Cardiac fibroblast (primary cell): ENCODE measurements at places on chromosomes 3 and 15.
A peak's percentile ranks its signal among the peaks of the same experiment; 100 is the strongest.

DNA sequence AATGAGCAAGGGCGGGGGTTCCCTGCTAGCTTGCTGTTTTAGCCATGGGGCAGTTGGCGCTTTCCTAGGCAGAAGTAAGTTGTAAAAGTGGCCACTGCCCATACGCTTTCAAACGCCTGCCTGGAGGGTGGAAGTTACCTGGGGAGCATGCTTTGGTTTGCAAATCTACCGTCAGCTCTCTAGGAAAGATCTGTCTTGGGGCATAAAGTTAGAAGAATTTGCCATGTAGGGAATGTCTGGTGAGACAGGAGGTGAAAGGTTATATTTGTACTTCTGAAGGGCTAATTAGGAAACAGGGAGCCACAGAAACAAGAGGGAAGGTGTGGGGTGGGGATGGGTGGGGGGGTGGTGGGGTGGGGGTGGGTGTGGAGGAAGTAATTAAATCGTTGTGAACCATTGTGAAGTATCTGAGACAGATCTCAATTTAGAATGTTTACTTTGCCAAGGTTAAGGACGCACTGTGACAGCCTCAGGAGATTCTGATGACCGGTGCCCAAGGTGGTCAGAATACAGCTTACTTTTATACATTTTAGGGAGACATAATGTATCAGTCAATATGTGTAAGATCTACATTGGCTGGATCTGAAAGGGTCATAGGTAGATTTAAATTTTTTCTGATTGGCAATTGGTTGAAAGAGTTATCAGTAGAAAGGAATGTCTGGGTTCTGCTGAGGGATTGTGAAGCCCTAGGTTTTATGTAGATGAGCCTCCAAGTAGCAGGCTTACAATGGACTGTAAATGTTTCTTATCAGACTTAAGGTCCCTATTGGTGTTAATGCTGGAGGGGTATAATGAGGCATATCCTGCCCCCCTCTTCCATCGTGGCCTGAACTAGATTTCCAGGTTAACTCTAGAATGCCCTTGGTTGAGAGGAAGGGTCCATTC, 62.0 kb upstream of the GCNT3 start:
- DNase-seq = no peak

GRCh38 chr15:36644191-36644896, 64.9 kb downstream of the CDIN1 start:
- no peak for DNase-seq

DNA sequence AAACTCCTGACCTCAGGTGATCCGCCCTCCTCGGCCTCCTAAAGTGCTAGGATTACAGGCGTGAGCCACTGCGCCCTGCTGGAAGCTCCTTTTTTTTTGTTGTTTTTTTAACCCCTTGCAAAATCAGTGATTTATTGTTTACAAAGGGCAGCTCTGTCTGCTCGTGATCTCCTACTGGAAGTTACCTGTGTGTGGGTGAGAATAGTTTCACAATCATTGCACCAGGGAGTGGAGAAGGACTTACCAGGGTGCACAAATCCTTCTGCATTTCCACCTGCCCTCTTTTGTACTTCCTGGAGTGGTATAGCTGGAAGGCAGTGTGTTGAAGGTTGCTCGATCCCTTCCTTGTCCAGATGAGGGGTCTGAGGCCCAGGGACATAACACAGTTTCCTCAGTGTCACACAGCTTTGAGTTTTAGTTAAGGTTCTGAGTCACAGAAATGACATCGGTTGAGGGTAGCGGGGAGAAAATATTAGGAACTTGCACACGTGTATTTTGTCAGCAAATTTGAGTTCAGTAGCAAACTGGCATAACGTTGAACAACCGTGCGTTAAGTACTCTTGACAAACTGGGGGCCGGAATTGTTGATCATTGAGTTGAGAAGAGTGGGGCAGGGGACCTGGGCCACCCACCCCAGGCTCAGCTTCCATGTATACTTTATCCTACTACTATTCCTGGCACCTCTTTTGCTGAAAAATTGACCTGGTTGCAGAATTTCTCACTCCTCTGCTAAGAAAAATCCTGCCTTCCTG, 11.3 kb upstream of the TRAK1 start:
- no peak for DNase-seq

GRCh38 chr15:39868396-39868795, 51.7 kb downstream of the GPR176 start:
- no peak for DNase-seq

DNA sequence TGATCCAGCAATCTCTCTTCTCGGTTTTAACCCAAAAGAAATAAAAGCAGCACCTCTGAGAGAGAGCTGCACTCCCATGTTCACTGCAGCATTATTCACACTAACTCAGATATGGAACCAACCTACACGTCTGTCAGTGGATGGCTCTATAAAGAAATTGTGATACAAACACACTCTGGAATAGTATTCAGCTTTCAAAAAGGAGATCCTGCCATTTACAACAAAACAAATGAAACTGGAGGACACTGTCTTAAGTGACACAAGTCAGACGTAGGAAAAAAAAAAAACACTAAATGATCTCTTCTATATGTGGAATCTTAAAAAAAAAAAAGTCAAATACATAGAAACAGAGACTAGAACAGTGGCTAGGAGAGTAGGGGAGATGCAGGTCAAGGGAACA, 9.2 kb downstream of the HERC1 start:
- no peak for DNase-seq

GRCh38 chr15:58548308-58549012, 116.7 kb downstream of the LIPC start:
- DNase-seq = no peak

DNA sequence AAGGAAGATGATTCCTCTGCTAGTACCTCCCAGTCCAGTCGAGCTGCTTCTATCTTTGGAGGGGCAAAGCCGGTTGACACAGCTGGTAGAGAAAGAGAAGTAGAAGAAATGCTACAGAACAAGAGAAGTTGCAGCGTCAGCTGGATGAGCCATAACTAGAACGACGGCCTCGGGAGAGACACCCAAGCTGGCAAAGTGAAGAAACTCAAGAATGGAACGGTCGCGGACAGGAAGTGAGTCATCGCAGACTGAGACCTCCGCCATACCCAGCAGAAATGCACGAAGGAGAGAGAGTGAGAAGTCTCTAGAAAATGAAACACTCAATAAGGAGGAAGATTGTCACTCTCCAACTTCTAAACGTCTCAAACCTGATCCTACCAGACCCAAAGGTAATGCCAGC, 19.0 kb upstream of the PARP14 start:
- DNase-seq = no peak

DNA sequence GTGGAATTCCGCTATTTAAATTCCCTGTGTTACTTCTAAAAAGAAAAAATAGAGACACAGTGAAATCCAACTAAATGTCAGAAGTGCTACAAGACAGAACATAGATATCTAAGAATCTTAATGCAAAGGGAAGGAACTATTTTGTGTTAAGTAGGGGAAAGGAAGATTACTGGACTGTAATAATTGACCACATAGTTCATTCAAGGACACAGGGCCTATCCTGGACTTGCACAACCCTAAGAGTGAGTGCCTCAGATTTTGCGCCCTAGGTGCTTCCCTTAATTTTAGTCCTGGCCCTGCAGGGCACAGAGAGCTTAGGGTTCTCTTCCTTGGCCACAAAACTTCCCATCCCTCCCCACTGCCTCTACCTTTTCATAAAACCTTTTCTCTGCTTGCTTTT, 3.5 kb upstream of the IL20RB start:
- DNase-seq = peak; percentile 58

GRCh38 chr15:40290545-40290917, 7.7 kb upstream of the ANKRD63 start:
- peak; percentile 17 for DNase-seq

DNA sequence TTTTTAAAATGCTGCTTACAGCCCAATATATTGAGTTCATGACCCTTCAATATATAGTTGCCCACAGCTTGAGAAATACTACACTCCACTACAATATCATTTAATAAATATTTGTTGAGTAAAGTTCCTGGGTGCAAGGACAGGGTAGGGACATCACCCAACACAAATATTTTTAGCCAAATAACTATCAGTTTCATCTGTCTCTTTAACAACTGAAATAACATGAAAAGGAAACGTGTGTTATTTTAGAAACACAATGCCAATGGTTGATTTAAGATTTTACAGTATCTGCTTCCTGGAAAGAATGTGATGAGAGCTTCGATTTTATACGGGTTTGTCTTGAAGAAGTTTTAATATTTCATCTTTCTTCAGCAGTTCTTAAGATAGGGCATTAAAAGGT, 67.7 kb upstream of the CDV3 start:
- DNase-seq = no peak

DNA sequence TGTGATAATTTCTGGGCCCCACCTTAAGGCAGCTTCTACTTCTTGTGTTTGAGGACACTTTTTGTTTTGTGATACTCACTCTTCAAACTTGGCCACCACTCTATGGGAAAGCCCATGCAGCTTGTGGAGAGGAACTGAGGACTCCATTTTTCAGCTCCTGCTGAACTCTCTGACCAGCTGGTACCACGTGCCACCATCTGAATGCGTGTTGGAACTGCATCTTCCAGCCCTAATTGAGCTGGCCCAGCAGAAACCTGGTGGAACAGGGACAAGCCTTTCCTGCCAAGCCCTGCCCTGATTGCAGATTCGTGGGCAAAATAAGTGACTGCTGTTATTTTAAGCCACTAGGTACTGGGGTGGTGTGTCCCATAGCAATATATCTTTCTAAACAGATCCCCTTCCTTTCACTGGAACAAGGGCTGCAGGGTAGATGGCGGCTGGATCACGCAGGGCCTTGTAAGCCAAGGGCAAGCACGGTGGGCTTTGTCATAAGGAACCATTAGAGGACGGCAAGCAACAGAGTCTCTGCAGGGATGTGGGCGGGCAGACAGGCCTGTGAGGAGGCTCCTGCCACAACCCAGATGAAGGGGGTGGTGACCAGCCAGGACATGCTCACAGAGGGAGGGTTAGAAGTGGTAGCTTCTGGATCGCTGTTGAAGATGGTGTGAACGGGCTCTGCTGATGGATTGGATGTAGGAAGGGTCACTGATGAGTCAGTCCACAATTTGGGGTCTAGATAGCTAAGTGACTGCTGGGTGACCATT, 9.5 kb downstream of the H1-8 start:
- no peak for DNase-seq

- DNase-seq = peak; percentile 99
These were observed 63.7 kb upstream of the ULK4 start for GRCh38 chr3:42025370-42026138.

DNA sequence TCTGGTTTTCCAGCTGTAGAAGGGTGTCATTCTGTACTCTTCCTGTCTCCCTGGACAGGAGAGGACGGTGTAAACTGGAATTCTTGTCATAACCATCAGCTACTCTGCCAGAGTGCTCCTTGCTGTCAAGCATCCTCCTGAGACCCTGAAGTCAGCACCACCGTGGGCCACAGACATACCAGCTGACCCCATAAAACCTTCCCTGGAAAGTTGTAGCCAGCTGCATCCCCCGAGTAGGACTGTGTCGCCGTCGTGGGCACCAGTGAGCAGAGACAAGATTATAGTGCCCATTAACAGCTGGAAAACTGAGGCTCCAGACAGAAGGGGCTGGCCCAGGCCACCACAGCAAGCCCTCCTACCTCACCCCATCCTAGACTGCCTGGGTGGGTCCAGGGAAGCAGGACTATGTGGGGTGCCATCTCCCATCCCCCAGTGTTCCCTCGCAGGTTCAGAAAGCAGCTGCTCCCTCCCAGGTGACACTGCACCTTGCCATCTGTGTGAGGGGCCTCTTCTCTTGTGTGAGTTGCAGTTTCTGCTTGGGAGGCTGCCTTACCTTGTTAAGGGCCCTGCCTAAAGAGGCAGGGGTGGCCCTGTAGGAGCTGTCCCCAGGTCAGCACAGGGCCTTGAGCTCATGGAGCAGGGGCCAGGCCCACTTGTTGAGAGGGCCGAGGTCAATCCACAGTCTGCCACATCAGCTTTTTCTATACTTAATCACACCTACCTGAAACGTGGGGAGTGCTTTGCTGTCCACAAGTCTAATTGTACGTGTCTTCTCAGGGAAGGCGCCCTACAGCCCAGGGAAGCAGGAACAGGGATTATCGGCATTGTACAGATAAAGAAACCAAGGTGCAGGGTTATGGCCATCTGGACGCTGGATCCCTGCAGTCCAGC, 191.9 kb upstream of the LINGO1 start:
- no peak for DNase-seq

- no peak for DNase-seq
These were observed 442.8 kb upstream of the ARRDC4 start for GRCh38 chr15:97517737-97518136.

DNA sequence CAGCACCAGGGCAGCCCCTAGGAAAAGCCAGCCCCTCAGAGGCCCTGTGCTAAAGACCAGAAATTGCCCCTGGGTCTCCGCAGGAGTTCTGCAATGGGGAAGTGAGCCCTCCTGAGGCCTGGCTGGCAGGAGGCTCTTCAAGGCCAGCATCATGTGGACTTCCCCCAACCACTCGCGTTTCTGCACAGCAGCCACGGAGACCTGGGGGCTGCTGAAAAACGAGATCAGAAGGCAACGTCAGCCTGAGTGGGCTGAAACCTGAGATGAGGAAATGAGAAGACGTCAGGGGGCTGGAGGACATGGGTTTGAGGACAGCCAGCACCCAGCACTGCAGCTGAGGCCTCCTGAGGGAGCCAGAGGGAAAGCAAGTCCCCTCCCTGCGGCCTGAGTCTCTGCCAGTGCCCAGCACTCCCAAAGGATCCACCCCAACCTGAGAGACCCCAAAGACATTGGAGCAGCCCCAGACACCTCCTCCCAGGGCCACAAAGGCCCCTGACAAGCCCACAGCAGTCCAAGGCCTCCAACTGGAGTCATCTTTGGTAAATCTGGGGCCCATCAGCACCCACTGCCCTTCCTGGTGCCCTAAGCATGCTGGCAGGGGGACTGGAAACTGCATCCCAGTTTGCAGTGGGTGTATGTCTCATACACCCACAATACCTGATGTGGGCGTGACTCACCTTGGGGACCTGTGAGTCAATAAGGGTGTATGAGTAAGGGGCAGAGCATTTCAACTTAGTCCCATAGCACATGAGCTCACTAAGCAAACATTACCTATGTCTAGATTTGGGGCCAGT, 29.2 kb upstream of the CYP11A1 start:
- no peak for DNase-seq

- no peak for DNase-seq
These were observed 143.3 kb upstream of the RBMS3 start for GRCh38 chr3:29137601-29138000.

GRCh38 chr15:63849906-63850305, 16.2 kb upstream of the HERC1 start:
- no peak for DNase-seq

GRCh38 chr3:39814007-39814406, 4.6 kb downstream of the MYRIP start:
- DNase-seq = peak; percentile 74

GRCh38 chr15:20646529-20647142, 105.0 kb upstream of the GOLGA6L6 start:
- DNase-seq = no peak

- DNase-seq = no peak
These were observed 847.8 kb downstream of the SI start for GRCh38 chr3:164230385-164231094.
